ENCODE measurements at places on chromosomes 12 and 14. TPM values are rescaled to one million over a fixed set of nuclear protein-coding genes. Genes with fewer than 3 reads are reported as not detected.

DNA sequence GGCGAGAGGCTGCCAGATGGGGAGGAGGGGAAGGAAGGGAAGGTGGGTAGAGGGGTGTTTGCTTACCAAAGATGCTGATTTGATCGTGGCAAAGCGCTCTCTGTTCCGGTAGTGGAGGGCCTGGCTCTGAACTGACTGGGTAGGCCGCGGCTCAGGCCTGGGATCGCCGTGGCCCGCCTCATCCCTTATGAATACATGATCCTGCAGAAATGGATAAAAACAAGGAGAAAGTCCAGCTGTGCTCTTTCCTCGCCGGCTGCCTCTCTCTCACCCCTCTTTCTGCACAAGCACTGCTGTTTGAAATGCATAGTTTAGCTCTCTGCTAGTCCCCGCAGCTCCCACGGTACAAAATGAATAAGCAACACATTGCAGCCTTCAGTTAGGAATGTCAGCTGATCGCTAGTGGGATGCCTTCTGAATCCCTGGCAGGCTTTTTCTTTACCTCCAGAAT lies 53.8 kb downstream of the PEBP1 start:
- peak; percentile 74 for DNase-seq

GRCh38 chr14:54438703-54439102 lies 2.5 kb downstream of the CNIH1 start:
- no peak for DNase-seq

GRCh38 chr12:103879878-103880277 lies 38.8 kb upstream of the NT5DC3 start:
- DNase-seq, result no peak

DNA sequence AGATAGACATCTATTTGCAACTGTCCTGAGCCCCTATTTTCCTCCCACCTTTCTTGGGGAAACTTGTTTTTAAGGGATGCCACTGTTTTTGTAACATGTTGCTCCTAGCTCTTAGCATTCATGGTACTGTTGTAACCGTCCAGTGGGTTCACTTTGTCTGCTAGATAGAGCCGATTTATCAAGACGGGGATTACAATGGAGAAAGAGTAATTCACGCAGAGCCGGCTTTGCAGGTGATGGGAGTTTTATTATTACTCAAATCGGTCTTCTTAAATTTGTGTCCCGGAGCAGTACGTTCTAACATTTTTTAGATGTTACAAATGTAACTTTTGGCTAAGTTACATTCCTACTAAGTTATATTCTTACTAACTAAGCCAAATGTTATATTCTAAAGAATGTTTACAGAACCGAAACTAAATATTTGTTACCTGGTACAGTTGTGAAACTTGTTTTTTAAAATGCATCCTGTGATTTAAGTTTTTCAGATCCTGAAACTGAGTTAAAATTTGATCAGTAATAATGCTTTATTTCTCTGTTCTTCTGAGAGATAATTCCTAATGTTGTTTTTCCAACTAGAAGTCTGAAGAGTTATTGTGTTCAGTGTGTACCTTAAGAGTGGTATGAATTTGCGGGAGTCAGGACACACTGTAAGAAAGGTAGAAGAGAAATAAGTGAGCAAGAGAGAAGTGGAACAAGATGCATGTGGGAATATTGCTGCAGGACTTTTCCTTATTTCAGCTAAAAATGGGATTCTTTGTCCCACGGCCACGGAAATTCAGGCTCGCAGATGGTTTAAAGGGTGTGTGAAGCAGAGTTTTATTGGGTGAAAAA lies 20.6 kb upstream of the CLEC2D start:
- peak; percentile 13 for DNase-seq

DNA sequence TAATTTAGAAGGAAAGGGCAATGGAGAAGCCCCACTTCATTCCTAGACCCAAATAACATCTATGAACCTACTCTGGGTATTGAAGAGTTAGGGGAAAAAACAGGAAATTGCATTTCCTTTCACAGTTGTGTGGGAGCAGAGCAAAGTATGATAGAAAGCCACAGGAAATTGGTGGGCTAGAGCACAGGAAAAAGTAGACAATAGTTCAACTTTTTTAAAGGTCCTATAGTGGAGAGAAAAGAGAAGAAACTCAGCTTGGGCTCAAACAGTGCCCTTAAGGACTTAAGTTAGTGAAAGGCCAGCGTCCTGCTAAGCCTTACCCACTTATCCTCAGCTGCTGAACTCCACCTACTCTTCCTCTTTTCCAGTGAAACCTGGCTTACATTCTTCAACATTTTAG lies 258.1 kb downstream of the DPY19L2 start:
- no peak for DNase-seq

- DNase-seq, result peak; percentile 38
Measured at GRCh38 chr12:24780697-24781368, 168.1 kb downstream of the BCAT1 start.

- no peak for DNase-seq
Measured at GRCh38 chr12:120539303-120539702, 5.1 kb downstream of the RNF10 start.

The CLEC4C gene
- not detected for total RNA-seq

The SLCO1B1 gene
- total RNA-seq, result not detected

Data from tongue (tissue), 3 donors.